Gastroesophageal sphincter (tissue), 4 donors: ENCODE measurements at places on chromosomes 11 and 22. TPM values are rescaled to one million over a fixed set of nuclear protein-coding genes. Genes with fewer than 3 reads are reported as not detected.

DNA sequence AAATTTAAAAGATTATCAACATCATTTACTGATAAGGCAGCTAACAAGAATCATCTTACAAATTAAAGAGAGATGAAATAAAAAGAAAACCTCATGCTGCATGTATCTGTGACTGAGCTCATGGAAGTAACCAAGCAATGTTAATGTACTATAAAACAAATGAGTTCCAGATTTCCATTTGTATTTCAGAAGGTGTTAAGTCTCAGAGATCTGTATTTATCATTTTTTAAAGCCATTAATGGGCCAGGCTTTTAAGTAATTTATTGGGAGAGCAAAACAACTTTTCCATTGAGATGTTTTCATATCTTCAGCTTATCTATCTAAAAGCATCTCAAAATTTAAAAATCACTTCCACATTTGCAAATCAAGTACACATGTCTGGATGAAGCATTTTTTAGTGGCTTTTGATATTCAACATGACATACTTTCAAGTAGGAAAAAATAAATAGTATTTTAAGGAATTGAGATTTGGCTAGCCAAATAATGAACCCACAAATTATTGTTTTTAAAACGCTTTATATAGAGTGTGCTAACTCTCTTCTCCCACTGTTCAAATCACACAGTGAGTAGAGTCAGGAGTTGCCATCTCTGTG, 17.9 kb upstream of the BBOX1 start:
- no peak for ATAC-seq

- ATAC-seq, result no peak
Measured at GRCh38 chr11:8221046-8221723, 42.5 kb downstream of the LMO1 start.

- ATAC-seq, result no peak
Measured at GRCh38 chr22:47902646-47903180, 1140.3 kb downstream of the TBC1D22A start.

DNA sequence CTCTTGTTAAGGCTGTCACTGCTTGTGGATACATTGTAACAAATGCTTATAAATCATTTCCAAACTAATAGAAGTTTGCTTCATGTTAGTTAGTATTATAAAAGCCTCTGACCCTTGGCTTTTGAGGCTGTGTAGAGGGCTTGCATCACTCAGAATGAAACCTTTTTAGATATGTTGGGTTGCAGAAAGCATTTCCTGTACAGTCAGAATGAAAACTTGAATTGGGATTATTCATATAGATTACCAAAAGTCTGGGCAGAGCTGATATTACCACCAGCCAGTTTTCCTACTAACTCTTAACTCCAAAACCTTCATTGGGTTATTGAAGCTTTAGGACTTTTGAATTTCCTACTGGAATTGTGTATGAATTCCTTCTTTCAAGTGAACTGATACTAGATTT, 12.0 kb downstream of the KMT2A start:
- no peak for ATAC-seq

GRCh38 chr11:127651175-127651887, 650.8 kb upstream of the KIRREL3 start:
- ATAC-seq, result no peak

DNA sequence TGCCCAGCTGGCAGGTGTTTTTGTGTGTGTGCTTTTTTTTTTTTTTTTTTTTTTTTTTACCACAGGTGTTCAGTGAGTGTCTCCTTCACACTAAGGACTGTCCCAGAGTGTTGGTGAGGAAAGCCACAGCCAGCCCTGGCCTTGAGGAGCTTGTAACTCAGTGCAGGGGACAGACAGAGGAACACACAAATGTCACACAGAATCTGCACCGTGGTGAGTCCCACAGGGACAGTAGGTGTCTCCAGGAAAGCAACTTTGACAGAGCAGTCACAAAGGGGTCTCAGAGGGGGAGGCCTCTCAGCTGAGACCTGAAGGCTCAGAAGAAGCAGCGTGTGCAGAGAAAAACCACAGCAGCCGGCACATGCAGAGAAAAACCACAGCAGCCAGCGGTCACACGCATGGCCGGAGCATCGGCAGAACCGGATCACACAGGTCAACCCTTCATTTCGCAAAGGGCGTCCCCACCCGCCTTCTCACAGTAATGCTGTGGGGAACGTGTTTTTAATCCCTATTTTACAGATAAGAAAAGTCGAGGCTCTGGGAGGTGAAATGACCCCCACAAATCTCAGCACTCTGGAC, 101.7 kb upstream of the PRR5 start:
- no peak for ATAC-seq

DNA sequence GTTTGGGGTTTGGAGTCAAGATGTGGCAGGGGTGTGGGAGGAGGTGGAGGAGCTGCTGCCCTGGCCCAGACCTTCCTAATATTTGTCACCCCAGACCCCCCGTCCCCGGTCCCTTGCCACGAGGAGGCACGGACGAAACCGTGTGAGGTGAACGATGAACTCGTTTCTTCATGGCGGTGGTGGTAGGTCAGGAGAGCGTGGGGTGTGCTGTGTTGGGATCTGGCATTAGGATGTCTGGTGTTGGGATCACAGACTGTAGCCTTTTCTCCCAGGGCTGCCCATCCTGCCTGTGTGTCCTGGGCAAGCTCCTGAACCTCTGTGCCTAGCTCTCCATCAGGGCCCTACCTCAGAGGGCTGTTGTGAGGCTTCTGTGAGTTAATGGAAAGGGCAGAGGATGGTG, 8.4 kb downstream of the MAPK8IP2 start:
- no peak for ATAC-seq

DNA sequence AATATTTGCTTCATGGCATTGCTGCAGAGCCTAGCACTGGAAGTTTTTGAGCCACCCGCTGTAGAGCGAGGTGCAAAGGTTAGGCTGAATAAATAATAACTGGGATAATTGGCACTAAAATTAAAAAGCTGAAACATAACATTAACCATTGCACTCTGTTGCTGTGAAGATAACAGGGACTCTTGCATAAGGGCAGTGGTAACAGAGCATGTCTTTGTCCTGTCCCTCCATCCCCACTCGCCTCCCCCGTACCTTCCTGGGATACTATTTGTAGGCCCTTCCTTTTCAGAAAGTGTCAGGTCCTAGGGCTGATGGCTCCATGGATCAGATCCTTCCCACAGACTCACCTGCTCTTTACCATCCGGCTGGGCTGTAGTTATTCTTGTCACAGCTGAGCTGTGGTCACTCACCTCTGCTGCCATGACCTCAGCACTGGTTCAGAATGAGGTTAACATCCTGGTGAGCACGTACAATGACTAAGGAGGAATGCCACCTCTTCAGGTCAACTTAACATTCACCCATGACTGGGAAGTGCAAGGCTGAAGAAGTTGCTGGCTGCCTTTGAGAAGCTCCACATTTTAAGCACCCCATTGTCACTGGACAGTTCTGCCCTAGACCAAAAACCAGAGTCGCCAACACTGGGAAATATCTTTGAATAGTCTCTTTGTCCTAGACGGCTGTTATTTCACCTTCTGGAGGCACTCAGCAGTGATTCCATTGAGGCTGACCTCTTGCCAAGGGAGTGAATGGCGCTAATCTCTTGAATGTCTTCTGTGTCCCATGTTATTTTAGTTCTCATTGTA, 103.2 kb upstream of the KIRREL3 start:
- no peak for ATAC-seq

DNA sequence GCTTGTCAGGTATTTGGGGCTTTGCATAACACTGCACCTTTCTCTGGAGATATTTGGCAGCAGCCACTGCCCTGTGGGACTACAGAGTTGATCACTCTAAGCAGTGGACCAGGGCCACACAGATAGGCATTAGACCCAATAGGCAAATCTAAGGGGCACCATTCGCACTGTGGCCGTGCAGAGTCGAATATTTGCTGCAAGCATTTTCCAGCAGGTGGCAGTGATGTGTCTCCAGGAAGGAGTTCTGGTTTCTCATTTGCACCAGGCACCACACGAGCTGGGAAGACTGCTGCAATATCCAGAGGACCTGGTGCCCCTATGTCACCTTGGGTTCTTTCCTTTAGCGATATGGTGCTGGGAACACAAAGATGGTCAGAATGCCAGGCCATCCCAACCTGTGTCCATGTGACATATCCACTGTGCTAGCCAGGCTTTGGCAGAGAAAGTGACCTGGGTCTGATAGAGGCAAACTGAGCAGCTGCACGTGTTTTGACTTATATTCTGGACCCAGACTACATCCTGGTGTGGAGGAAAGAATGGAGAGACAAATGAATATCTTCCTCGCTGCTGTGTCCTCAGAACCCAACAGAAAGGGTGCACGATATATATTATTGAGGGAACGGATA, 318.7 kb downstream of the BUD13 start:
- ATAC-seq, result no peak

DNA sequence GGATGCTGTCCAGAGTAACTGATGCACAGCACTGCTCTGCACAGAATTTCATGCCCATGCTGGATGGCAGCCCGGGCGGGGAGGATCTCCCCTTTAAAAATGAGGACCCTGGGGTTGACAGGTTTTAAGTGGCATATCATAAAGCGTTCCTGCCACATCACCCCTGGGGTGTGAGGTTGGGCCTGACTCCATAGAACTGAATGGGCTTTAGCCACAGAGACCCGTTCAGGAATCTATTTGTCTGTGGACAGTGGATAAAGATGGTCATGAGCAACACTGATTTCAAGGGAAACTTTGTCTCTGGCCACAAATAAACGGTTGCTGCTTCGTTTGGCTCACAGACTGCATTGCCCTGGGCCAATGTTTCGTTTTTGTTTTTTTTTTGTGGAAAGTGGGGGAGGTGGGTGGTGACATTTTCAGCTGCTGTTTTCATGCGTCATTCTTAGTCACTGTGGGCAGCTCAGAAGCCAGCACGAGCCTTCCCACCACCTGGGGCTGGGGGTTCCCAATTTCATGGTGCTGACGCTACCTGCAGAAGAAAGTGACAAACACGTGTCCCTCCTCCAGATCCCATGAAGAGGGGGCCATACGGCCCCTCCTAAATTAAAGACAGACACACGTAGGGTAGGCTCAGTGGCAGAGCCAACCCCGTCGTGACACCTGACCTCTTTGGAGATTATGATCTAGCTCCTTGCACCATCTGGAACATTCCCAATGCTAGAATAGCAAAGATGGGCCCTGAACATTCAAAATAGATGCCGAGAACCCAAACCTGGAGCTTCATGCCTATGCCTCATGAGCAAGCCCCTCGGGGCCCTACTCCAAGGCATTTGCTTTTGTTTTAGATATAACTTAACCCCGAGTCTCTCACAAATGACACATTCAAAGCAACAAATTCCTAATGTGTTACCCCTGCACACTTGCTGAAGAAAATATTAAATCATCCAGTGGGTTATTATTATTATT, 54.8 kb upstream of the PHF21B start:
- ATAC-seq, result no peak

GRCh38 chr11:102545701-102546100, 15.2 kb upstream of the MMP7 start:
- ATAC-seq, result no peak

DNA sequence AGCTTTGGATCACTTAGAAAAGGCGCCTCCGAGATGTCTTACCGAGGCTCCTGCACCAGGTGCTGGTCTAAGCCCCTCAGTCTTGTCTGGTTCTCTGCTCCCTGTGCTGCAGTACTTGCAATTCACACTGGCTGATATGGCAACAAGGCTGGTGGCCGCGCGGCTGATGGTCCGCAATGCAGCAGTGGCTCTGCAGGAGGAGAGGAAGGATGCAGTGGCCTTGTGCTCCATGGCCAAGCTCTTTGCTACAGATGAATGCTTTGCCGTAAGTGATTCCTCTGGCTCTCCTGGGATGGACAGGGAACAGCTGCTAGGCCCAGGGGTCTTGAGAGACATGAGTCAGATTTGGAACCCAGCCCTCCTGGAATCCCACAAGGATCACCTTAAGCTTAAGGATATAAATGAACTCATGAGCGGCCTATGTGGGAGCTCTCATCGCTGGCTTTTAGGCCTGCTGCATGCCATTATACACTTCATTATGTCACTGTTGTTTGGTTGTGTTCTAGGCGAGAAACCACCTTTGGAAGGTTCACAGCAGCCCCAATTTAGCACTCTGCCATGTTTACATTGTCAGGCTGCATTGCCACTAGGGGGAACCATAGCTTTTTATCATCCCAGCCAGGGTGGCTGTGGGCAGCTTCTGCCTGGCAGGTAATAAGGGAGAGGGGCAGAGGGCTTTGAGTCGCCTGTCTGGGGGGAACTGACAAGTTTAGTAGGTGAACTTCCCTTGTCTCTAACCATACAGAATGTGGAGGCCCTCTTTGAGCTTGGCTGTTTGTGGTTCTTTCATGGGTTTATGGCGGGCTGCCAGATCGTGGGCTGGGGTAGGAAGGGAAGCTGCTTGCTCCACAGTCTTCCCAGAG, 8.5 kb downstream of the ACAD8 start:
- ATAC-seq, result no peak

DNA sequence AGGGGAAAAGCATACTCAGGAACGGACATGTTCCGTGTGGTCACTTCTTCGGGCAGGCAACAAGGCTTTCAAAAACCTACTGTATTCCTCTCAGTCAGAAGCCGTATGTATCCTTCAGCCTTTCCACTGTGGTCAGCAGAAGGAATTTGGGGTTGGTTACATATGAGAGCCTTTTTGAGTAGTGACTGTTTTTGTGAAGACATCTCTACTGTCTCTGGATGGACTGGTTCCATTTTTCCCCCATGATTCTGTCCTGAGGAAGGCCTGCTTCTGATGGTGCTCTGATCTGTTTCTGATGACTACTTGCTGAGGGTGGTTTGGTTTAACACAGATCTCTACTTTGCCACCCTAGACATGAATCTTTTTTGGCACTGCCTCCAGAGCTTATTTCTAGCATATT, 63.7 kb upstream of the HORMAD2 start:
- ATAC-seq, result no peak

DNA sequence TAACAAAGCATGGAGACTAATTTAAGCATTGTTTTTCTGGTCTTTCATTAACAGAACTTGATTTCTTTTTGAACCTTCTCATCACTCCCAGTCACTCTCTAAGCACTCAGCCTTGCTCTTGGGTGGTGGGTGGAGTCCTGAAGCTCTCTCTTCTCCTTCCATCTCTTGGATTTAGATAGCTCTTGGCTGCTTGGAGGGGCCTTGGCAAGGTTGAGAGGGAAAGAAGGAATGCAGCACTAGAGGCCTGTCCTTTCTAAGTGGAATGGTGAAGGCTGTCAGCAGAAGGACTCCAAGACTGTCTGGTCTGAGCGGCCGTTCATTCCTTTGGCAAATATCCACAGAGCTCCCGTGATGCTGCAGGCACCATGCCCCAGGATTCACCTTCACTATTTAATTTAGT, 168.6 kb upstream of the E2F8 start:
- peak; percentile 46 for ATAC-seq

- no peak for ATAC-seq
Measured at GRCh38 chr11:102313238-102313940, 3.9 kb upstream of the BIRC3 start.

MAP6 gene
- 23.8 TPM for total RNA-seq

NXPE2 gene
- total RNA-seq, result 0.13 TPM

CFAP300 gene
- 1.4 TPM for total RNA-seq

ZNF280B gene
- 1.1 TPM for total RNA-seq

HEPN1 gene
- not detected for total RNA-seq

HIC2 gene
- 4.4 TPM for total RNA-seq

FIBIN gene
- total RNA-seq, result 97.6 TPM

PYGM gene
- 10.5 TPM for total RNA-seq

PACSIN3 gene
- 61.3 TPM for total RNA-seq

HORMAD2 gene
- not detected for total RNA-seq

ADAMTS8 gene
- total RNA-seq, result 45.6 TPM

OR51E2 gene
- 0.94 TPM for total RNA-seq

SLC6A5 gene
- total RNA-seq, result not detected

CARD16 gene
- 3.0 TPM for total RNA-seq

CHEK2 gene
- 3.5 TPM for total RNA-seq

INPP5J gene
- 0.54 TPM for total RNA-seq
